ENCODE measurements at places on chromosomes 16 and 17. TPM values are rescaled to one million over a fixed set of nuclear protein-coding genes. Genes with fewer than 3 reads are reported as not detected.

DNA sequence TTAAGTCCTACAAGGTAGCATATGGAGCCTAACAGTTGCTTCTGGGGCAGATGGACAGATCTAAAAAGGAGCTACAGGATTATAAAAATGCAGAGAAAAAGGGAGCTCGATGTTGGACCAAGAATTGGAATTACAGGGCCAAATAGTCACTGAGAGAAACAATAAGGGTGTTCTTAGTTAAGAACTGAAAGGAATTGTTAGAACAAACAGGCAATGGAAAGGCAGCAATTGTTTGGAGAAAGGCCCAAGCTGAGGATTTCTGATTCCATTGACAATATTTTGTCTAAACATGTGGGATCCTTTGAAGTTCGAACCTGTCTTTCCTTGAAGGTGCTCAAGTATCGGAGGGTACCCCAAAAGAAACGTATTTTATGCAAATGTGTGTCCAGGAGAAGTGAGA, 513.6 kb upstream of the CDH8 start:
- no peak overlapping the region for H3K4me3 ChIP-seq
- H3K27ac ChIP-seq = no peak overlapping the region
- H3K36me3 ChIP-seq = no peaks in the 10 kb centered on the region
- H3K4me1 ChIP-seq = no peaks in the 10 kb centered on the region

GRCh38 chr17:70654706-70655105, 485.4 kb downstream of the KCNJ2 start:
- H3K27me3 ChIP-seq = no peaks in the 10 kb centered on the region
- H3K36me3 ChIP-seq = no peaks in the 10 kb centered on the region
- no peak overlapping the region for H3K27ac ChIP-seq
- no peak for DNase-seq

GRCh38 chr17:80702315-80703141, 157.9 kb downstream of the RPTOR start:
- no peaks in the 10 kb centered on the region for H3K4me1 ChIP-seq
- no peaks in the 10 kb centered on the region for H3K27me3 ChIP-seq
- H3K27ac ChIP-seq = no peak overlapping the region
- no peak for DNase-seq
- no peaks in the 10 kb centered on the region for H3K36me3 ChIP-seq

- H3K4me3 ChIP-seq = no peak overlapping the region
- no peak for DNase-seq
- H3K4me1 ChIP-seq = no peaks in the 10 kb centered on the region
- H3K27me3 ChIP-seq = no peaks in the 10 kb centered on the region
Observed at GRCh38 chr16:12429756-12430155, 373.9 kb downstream of the CPPED1 start.

- no peaks in the 10 kb centered on the region for H3K4me1 ChIP-seq
- H3K4me3 ChIP-seq = no peak overlapping the region
- no peaks in the 10 kb centered on the region for H3K27me3 ChIP-seq
- no peak overlapping the region for H3K27ac ChIP-seq
- H3K36me3 ChIP-seq = no peaks in the 10 kb centered on the region
Observed at GRCh38 chr17:69066482-69066881, 5.8 kb upstream of the ABCA9 start.

The PRR15L gene
- total RNA-seq = not detected

The SNAI3 gene
- total RNA-seq = 0.27 TPM

- no peaks in the 10 kb centered on the region for H3K4me1 ChIP-seq
- H3K36me3 ChIP-seq = peaks cover 5% of the 10 kb centered on the region
- H3K27me3 ChIP-seq = no peaks in the 10 kb centered on the region
- no peak overlapping the region for H3K27ac ChIP-seq
- H3K4me3 ChIP-seq = no peak overlapping the region
- DNase-seq = no peak
Observed at GRCh38 chr17:28327709-28328108, 7.6 kb downstream of the IFT20 start.

The VMO1 gene
- total RNA-seq = 19.3 TPM

DNA sequence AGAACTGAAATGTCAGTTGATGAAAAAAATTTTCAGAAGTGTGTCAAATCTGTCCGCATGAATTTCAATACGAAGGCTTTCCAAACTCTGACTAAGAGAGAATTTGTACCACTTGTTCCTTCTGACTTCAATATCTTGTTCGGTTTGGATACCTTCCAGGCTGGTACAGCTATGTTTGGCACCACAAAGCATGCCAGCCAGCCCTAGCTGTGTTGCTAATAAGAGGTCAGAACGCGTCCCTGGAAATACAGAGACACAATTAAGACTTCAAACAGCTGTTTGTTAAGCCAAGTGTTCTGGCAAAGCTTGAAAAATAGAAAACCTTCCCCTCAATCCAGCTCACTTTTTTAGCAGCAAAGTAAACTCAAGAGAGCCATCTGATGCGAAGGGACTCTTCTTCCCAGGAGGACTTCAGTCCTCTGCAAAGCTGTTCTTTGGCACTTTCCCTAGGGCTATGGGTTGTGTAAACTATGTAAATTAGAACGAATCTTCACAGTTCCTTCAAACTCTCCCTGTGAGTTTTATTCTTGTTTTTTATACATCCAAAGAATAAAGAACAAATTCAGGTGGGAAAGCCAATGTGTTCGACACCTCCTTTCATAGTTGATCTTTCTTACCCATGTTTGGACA, 35.1 kb downstream of the GRB2 start:
- no peak overlapping the region for H3K4me3 ChIP-seq
- no peaks in the 10 kb centered on the region for H3K27me3 ChIP-seq
- H3K36me3 ChIP-seq = no peaks in the 10 kb centered on the region
- DNase-seq = no peak
- H3K4me1 ChIP-seq = peaks cover 19% of the 10 kb centered on the region
- peak overlapping the region; percentile 66 for H3K27ac ChIP-seq

DNA sequence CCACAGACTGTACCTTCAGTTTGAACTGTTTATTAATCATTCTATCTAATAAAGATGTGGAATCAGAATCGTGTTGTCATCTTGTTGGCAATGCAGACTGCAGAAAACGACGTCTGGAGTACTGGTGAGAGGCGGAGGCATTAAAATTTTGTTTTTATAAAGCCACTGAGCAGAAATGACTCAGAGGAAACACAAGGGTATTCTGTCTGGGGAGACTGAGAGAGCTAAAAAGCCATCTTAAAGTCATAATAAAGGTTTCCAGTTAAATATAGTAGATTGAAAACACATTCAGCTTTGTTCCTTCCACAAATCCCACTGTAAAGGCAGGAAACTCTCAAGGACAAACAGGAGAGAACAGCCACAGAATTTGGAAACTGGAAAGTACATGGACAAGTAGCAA, 74.2 kb downstream of the CPPED1 start:
- no peak for DNase-seq
- no peaks in the 10 kb centered on the region for H3K27me3 ChIP-seq
- H3K4me3 ChIP-seq = no peak overlapping the region
- H3K36me3 ChIP-seq = no peaks in the 10 kb centered on the region

The TBC1D3E gene
- not detected for total RNA-seq

The RAC3 gene
- 0.57 TPM for total RNA-seq

GRCh38 chr16:12329246-12329995, 352.9 kb downstream of the SNX29 start:
- no peak overlapping the region for H3K27ac ChIP-seq
- H3K27me3 ChIP-seq = no peaks in the 10 kb centered on the region
- no peaks in the 10 kb centered on the region for H3K4me1 ChIP-seq
